WTC11 (cell line): ENCODE measurements at places on chromosomes 5 and 9.

DNA sequence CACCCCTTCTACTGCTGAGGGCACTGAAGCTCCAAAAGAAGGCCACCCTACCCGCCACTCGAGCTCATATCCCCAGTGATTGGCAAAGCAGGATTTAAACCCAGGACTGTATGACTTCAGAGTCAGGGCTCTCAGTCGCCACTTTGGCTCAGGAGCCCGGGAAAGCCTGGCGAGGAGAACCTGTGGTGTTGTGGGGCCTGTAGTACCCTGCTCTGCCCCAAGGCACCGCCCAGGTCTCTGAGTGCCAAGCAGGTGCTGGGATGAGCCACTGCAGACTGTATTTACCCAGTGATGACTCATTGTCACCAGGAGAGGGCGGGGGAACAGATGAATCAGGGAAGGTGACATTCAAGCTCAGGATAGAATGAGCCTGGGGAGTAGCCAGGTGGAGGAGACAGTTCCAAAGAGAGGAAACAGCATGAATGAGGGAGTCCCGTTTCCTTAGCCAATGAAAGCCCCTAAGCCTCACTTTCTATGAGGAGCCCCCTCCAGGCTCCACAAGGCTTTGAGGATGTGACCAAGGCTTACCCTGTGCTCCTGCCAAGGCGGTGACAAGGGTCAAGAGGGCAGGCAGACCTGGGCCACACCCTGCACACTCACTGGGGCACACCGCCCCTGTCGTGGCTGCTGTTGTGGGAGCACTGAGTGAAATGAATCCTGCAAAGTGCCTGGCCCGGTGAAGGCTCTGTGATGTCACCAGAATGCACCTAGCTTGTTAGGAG, 17.8 kb upstream of the DPM2 start:
- peak; percentile 76 for DNase-seq

DNA sequence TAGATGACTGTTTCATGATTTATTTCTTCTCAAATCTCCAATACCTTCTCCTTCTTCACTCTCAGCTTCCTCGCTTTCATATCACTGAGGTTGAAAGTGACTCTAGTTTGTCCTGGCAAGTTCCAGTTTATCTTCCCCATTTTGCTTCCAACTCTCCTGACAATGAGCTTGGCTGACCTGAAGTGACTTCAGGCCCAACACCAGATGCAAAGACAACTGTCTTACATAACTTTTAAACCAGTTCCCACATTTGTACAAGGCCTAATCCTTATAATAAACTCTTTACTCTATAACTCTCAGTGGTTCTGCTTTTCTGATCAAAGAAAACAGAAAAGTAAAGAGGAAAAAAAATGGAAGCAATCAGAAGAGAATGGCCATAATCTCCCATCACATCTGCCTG, 22.0 kb downstream of the GNG10 start:
- no peak for DNase-seq

GRCh38 chr5:179553875-179554274, 3.5 kb downstream of the RUFY1 start:
- no peak for DNase-seq

DNA sequence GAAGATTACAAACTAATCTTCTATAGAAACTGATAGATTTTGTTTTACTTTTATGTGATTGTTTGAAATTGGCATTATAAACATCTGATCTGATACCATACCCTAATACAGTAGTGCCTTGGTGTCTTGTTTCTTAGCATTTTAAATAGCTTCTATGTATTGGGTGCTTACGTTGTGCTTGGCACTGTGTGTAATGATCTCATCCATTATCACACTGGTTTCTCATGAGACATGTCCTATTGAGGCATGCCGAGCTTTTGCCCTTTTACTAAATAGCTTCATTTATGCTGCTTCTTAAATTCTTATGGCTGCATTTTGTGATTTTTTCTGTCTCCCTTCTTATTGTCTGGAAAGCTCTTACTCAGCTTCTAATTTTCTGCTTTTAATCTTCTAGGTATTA, 48.2 kb upstream of the TLR4 start:
- no peak for DNase-seq

GRCh38 chr9:112226091-112226490, 51.0 kb upstream of the SUSD1 start:
- no peak for DNase-seq

DNA sequence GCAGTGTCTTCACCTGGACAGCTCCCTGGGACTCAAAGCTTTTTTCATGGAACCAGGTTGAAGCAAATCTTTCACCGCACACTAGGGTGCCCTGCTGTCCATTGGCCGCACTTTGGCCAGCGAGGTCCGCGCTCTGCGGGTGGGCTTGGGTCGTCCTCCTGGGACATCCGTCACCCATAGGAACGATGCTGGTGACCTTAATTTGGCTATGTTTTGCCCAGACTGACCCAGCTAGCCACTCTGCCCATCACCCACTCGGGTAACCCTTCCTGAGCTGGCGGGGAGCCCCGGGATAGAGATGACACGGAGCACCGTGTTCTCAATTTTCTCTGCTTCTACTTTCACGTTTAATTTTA, 25.9 kb downstream of the ZDHHC11B start:
- DNase-seq = no peak

DNA sequence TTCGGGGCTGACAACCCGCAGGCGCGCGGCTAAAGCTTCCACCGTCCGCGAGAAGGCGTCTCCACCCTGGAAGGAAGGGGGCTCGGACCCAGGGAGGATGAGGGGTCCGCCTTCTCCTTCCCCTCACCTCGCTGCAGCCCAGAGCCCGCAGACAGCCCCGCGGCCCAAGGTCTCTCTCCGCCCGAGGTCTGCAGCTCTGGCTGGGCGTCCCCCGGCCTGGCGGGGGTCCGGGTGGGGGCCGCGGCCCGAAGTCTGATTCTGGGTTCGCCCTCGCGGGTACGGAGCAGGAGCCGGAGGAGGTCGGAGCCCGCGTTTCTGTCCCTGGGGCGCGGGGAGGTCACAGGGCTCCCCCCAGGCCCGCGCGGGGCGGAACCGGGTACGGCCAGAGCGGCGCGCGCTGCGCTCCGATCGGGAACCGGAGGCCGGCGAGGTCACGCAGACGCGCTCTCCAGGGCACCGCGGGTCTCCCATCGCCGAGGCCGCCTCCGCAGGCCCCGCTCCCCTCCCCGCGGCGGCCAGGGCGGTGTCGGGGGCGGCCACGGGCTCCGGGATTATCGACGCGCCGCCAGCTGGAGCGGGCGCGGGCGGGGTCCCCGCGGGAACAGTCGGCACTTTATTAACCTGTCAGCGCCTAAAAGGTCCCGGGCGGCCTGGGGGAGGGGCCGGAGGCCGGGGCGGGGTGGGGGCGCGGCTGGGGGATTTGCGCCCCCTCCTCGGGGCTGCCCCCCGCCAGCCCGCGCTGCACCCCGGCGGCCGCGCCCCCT, 11.6 kb downstream of the LHX3 start:
- no peak for DNase-seq

DNA sequence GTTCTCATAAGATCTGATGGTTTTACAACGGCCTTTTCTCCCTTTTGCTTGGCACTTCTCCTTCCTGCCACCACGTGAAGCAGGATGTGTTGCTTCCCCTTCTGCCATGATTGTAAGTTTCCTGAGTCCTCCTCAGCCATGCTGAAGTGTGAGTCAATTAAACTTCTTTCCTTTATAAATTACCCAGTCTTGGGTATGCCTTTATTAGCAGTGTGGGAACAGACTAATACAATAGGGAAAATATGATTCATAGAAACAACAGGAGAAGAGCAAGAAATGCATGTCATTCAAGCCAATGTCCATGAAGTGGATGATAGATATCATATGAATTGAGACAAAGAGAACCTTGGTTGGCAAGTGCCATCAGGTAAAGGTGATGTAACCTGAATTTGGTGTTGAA, 128.3 kb upstream of the HAPLN1 start:
- no peak for DNase-seq

- DNase-seq = no peak
Measured at GRCh38 chr5:84474126-84474525, 89.4 kb upstream of the EDIL3 start.

DNA sequence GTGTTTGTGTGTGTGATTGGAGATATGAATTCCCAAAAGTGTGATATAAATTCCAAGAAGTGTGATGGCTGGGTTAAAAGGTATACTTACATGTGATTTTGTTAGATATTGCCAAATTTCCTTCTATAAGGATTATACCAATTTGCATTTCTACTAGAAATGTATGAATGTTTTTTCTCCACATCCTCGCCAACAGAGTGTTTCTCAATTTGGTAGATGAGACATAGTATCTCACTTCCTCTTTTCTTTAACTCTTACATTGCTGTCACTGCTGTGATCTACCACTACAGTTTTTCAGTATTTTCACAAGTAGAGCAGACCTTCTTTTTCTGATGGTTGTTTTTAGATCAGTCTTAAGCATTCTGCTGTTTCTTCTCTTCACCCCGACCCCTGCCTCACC, 111.3 kb downstream of the FER start:
- DNase-seq = no peak

DNA sequence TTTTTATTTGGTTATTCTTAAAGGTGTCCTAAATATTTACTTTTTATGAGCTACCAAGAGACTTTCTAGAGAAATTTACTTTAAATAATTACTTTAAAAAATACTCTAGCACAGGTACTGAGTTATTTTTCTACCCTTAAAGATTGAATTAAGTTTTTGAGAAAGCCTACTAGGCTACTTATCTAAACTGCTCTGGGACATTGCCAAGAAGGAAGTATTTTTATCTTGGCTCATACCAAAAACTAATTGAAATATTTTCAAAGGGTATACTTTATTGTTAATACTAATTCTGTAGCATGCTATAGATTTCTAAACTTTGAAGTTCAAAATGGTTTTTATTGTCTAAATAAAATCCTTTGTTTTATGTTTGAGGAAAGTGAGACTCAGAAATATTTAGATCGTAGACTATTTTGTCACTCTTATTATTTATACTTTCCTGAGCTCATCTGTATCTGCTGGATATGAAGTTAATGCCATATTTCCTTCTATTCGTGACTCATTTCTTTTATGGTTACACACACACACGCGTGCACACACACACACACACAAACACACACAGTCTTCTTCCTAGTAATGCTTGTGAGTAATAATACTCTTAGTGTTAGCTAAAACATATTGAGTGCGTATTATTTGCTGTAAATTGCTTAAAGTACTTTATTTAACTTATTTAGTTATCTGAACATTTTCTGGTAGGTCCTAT, 89.5 kb downstream of the MAN2A1 start:
- DNase-seq = no peak

DNA sequence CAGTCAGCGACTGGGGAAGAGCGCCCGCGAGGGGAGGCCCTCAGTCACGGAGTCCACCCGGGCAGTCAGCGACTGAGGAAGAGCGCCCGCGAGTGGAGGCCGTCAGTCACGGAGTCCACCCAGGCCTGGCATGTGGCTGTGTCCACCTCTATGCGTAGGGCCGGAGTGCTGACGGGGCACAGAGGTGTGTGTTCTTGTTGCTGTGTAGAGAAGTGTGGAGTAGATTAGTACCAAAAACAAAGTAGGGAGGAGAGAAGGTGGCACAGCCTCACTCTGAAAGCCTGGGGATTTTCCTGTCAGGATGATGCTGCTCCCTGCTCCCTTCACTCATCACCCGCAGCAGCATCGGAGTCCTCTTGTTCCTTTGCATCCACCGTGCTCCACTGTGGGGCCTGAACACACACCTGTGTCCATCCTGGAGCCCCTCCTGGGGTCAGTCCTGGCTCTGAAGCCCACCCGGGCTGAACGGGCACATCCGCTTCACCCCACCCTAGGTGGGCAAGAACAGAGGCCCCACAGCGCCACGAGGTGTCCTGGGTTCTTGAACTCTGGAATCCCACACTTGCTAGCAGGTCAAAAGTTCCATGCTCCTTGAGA, 37.9 kb downstream of the AHRR start:
- no peak for DNase-seq

DNA sequence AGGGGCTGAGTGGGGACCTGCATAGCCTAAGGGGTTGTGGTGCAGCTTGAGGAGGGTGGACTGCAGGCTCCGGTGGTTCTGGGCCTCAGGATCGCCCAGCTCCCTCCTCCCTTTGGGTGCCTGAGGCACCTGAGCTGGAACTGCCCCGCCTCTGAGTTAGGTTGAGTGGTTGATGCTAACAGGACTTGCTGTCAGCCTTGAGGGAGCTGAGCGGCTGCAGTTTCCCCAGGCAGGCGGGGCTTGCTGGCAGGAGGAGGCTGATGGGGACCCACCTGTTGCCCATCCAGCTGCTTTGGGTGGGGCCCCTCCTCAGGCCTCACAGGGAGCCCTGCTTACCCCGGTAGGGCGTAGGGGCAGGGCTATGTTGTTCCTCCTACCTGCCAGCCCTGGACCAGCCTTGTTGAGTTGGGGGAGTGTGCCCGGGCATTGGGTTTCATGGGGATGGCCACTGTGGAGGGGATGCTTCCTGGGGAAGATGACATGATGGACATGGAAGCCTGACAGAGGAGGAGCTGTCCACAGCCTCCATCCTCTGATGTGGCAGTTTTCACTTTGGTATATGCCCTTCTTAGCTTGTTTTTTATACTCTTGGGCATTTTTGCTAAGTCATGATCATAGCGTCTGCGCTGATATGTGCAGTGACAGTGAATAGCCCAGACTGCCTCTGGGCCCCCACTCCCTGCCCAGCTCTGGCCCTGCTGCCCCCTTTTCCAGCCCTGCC, 14.3 kb downstream of the WNK2 start:
- DNase-seq = no peak
